Cardiac septum (tissue), 1 donor: ENCODE measurements at places on chromosomes 7 and 10.

- DNase-seq, result no peak
These were observed 50.4 kb downstream of the VKORC1L1 start for GRCh38 chr7:65923316-65923715.

DNA sequence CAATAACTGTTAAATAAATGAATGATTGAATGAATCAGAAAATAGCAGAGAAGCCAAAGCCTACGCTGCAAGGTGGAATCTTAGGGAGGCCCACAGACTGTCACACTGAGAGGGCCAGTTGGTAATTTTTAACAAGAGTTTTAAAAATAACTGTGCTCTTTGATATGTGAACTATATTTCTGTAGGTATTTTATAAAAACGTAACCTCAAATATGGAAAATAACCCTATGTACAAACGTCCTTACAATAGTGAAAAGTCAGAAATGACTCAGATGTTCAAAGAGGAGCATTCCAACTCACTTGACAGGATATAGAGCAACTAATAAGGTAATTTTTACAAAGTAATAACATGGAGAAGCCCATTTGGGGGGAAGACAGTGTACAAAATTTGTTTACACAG is 18.9 kb upstream of the TMEM273 start:
- DNase-seq, result no peak

DNA sequence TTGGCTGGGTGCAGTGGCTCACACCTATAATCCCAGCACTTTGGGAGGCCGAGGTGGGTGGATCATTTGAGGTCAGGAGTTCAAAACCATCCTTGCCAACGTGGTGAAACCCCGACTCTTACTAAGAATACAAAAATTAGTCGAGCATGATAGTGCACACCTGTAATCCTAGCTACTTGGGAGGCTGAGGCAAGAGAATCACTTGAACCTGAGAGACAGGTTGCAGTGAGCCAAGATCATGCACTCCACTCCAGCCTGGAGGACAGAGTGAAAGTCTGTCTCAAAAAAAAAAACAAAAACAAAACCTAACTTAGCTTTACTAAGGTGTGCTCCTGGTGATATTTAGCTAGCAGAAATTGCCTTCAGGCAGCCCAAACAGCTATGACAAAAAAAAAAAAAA is 24.3 kb upstream of the VDAC2 start:
- DNase-seq, result peak; percentile 22

- no peak for DNase-seq
These were observed 23.7 kb upstream of the NUB1 start for GRCh38 chr7:151317936-151318335.

DNA sequence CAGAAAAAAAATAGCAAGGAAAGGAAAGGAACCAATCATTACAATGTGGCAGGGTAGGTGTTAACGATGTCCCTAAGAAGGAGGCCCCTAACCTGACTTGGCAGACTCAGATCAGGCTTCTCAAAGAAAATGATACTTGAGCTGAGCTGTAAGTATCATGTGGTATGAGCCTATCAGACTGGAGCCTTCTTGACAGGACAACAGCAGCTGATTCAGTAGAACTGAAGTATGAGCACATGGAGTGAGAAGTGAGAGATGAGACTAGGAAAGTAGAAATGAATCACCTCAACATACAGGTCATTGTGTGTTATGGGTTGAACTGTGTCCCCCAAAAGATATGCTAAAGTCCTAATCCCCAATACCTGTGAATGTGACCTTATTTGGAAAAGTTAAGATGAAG is 66.3 kb downstream of the MTERF1 start:
- no peak for DNase-seq

GRCh38 chr7:17710312-17710711 is 230.0 kb downstream of the SNX13 start:
- no peak for DNase-seq

- no peak for DNase-seq
These were observed 22.2 kb downstream of the LBX1 start for GRCh38 chr10:101207026-101207425.

DNA sequence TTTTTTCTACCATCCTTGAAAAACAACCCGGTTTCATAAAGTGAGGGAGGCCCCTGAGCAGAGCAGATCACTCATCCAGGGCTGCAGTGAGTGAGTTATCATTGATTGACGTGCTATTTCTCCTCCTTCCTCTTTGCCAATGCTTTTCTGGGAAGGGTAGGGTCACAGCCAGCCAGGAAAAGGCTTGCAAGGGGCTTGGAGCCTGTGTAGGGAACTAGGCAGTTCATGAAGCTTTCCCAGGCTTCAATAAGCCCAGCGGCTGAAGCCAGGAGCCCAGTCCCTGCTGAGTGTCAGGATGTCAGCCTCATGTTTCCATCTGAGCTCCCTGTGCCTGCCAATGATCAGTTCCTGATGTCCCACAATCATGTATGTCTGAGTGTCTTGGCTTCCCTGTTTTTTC is 584.7 kb downstream of the GALNT17 start:
- no peak for DNase-seq

GRCh38 chr10:49620286-49620810 is 6.5 kb downstream of the CHAT start:
- DNase-seq, result peak; percentile 56

- no peak for DNase-seq
These were observed 81.4 kb downstream of the ABI1 start for GRCh38 chr10:26779176-26779860.

- no peak for DNase-seq
These were observed 60.9 kb downstream of the COBL start for GRCh38 chr7:51255536-51256208.

DNA sequence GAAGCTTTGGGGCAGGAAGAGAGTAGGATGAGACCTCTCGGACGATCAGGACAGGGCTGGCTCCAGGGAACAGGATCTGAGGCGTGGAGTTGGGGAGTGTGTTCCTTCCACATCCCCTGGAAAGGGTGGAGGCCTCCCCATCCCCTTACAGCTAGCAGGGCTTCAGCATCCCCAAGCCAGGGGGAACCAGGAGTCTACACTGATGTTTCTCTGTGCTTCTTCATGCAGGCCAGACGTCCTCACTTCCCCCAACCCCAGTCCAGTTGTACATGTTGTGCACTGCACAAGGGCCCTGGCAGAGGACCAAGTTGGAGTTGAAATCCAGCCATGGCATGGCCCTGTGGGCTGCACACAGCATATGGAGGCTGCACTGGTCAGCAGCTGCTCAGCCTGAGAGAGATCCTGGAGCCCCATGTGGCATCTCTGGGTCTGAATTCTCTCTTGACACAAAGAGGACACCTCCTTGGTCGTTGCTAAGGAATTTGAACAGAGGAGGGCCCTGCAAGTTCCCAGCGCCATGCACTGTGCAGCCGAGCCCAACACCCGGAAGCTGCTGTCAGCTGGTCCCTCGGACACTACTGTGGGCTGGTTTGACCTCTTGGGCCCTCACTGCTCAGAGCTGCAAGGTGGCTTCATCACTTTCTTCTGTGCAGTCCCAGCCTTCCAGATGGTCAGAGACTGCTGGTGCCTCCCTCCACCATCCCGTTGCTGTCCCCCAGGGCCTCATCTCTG is 181.1 kb downstream of the DNAJB6 start:
- peak; percentile 46 for DNase-seq

DNA sequence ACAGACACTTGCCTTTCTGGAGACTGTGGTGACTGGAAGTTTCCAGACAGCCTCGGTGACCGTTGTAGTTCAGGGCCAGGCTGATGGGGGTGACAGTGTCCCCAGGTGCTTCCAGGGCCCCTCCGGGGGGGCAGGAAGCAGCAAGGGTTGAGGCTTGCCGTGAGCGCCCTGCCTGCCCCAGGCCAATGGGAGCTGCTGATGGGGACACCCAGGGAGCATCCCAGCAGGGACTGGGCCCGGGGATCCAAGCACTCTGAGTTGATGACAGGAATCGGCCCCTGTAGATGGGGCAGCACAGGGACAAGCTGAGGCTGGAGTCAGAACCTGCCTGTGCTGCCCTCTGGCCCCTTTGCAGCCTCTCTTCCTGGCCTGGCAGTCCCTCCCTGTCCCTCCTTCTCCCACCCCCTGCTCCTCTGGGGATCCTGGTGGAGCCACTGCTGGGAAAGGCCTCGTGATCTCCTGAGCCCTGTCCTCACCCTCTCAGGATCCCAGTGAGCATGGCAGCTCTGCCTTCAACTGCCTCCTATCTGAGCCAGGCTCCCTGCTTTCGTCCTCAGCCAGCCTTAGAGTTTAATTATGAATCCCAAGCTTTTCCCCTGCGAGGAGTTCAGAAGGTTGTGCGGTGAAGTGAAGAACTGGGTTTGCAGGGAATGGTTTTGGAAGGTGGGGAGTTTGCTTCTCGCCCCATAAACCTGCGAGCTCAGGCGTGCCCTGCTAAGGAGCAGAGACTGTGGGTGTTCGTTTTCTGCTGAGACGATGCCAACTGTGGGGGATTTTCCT is 84.7 kb downstream of the ADCY1 start:
- peak; percentile 73 for DNase-seq

DNA sequence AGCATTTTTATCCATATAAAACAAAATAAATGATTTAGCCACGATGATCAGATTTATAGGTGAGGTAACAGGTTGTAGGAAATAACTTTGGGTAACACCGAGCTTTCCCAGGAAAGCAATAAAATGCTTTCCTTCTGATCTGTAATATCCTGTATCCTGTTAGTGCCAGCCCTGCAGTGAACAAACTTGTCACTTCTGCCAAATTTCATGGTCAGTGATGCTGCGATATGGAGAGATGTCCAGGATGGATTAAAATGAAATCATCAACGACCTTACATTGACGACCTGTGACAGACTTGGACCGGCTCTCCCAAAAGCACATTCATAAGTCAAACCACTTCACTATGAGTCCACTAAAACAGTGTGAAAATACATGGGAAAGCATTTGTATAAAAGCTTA is 608.0 kb upstream of the NRP1 start:
- DNase-seq, result no peak

DNA sequence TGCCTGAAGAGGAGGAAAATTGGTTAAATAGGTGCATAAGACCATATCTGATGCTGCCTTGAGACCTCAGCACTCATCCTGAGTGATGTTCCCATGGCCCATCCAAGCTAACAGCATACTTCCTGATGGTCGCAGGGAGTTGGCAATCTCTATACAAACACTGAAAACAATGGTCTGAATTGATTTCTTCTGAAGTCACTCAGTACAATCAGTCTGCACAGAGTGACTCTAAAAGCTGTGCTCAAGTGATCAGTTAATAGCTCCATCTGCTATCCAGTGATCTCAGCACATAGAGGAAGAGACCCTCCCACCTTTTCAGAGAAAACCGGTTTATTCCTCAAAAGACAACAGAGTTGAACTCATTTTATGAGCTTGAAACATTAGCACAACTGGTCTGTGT is 3.9 kb downstream of the PPP1R17 start:
- DNase-seq, result no peak

- no peak for DNase-seq
These were observed 18.4 kb downstream of the GIMAP5 start for GRCh38 chr7:150755473-150756099.

DNA sequence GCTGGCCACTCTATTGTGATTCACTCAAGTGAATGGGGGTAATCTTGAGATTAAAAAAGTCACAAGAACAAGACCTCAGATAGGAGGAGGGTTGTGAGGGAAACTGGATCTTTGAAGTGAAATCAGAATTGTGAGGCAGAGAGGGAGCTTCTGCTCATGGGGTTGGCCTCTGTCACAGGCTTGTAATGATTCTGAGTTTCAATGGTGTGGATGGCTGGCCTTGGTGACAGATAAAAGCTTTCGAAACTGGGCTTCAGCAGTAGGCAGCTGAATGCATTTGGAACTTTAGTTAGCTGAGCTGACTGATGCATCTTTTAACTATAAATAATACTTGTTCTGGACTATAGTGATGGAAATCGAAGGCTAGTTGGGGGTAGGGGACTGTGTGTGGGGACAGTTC is 12.2 kb downstream of the TAS2R60 start:
- DNase-seq, result no peak

GRCh38 chr7:101717628-101718357 is 88.7 kb upstream of the MYL10 start:
- DNase-seq, result peak; percentile 83

DNA sequence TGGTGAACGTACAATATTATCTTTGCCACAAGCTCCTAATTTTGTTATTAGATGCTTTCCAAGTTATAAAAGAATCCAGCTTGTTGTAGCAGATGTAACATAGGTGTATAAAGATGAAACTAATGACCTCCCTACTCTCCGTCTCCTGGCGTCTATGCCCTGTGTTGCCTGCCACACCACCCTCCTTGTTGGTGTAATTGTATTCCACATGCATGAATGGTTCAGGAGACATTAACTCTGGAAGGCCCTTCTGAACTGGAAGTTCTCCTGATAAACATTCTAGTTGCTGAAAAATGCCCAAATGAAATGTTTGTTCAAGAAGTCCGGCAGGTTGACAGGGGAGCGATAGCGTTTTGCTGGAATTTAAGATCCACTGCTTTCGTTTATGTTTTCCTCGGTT is 53.9 kb upstream of the SEPHS1 start:
- no peak for DNase-seq

- peak; percentile 83 for DNase-seq
These were observed 24.2 kb upstream of the RASSF4 start for GRCh38 chr10:44935201-44935965.

DNA sequence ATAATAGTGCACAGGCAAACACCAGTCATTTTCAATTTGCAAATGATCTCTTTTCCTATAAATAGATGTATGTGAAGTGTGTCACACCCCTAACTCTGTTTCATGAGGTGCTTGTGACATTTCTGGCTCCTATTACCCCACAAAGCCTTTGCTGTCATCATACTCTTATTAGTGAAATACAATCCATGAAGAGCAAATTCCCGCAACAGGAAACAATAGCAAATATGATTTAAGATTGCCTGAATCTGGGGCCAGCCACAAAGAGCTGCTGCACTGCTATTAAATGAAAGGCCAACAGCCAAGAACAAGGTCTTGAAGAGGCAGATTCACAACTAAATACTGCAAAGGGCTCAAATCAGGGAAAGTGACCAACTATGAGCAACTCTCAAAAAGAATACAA is 96.3 kb upstream of the CAV2 start:
- DNase-seq, result no peak

DNA sequence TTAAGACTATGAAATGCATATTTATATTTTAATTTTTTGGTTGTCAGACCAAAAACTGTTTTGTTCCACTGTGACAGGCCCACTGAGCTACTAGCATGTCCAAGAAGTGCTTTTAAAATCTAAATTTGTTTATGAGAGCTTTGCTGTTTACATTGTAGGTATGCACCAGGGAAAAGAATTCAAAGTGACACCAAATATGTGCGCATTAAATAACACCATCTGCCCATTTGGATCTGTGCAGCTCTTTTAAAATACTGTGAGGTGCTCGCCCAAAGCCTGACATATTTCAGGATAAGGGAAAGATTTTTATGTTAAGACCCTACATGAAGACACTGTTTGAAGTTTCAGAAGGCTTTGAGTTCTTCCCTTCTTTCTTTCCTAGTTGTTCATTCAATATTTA is 162.9 kb downstream of the ST7 start:
- no peak for DNase-seq

GRCh38 chr10:127826154-127826725 is 66.5 kb downstream of the CLRN3 start:
- DNase-seq, result no peak

GRCh38 chr7:30941582-30942323 is 22.0 kb upstream of the GHRHR start:
- no peak for DNase-seq
